Heart right ventricle (tissue), 16 donors: ENCODE measurements at places on chromosomes 7 and 10.

DNA sequence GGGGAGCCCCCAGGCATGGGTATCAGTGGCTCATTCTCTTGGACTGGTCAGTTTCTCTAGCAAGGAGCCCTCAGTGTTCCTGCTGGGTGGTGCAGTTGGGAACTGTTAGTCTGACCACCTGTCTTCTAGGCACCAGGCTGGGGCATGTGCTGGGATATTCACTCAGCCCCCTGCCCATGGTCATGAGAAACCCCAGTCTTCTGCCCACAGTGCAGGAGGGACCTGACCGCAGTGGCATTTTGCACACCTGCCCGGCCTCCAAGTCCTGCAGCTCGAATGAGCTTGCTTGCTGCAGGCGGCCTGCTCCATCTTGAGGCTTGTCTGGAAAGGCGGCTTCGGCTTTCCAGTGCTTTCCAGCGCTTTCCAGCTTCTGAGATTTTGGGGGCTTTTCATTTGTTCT lies 36.3 kb downstream of the CUX1 start:
- no peak for DNase-seq

DNA sequence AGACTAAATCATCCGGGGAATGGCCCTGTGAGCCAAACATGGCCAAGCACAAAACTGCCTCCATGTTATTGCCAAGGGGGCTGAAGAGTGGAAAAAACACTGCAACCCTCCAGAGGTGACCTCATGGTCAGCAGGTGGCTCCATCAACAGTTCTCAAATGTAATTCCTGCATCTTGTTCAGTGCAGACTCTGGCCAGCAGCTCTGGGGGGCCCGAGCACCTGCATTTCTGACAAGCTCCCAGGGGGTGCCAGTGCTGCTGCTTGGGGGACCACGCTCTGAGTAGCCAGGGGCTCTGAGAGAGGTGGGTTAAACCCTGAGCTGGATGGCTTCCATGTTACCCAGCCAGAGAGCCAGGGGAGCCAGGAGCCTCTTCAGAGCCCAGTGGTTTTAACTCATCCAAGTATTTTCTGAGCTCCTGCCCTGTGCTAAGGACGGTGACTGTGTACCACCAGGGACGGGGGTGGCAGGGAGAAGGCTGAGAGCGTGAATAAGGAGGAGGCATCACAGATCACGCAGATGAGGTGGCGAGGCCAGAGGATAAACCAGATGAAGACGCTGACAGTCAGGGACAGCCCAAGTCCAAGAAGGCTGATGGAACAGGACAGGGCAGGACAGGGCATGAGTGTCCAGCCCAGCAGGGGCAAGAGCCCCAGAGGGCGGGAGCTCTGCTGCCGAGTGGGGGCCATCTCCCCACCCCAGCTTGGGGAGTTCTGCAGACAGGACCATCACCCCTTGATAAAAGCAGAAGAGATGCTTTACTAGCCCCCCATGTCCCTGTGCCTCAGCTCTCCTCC lies 52.9 kb downstream of the CLEC2L start:
- DNase-seq = no peak

DNA sequence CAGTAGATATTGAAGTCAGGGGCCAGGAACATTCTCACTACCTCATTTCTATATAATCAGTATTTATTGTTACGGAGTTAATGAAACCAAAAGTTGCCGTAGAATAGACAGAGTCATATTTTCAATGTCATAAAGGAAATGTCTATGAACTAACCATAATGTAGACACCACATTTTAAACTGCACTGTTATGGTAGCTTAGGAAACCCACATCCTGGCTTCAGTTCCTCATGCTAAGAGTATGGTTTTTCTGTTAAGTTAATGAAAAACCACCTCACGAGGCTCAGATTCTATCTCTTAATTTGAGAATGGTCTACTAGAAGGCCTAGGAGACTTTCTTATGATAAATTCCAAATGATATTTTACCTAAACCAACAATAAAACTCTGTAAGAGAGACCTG lies 166.5 kb downstream of the TMEM26 start:
- no peak for DNase-seq

- DNase-seq = no peak
Observed at GRCh38 chr10:19745672-19746071, 70.6 kb upstream of the PLXDC2 start.

GRCh38 chr10:28155726-28156125 lies 147.1 kb downstream of the MPP7 start:
- no peak for DNase-seq

GRCh38 chr7:55474944-55475854 lies 97.1 kb downstream of the VOPP1 start:
- DNase-seq = no peak

DNA sequence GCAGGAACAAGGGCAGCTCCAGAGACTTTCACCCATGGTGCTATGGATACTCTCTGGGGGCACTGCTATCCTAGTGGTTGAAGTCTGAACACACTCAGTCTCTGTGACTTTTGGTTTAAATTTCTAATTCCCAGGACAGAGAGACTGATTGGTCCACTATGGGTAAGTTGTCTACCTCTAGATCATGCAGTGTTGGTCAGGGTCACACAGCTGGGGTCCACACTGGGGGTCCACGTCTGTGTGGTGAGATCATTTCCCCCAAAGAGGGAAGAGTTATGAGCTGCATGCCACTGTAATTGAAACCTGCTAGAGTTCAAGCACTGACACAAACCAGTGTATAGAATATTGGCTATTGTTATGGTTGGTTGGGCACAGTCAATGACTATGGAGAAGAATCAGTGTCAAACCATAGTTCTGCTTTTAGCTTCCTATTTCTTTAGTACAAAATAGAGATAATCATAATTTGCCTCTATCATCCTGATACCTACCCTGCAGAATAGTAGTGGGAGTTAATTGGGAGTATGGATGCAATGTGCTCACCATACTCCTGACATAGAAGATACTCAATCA lies 101.6 kb downstream of the PRTFDC1 start:
- DNase-seq = no peak

- DNase-seq = peak; percentile 50
Observed at GRCh38 chr10:97081621-97082235, 104.0 kb downstream of the SLIT1 start.

- no peak for DNase-seq
Observed at GRCh38 chr10:24814568-24815313, 91.1 kb upstream of the ARHGAP21 start.

DNA sequence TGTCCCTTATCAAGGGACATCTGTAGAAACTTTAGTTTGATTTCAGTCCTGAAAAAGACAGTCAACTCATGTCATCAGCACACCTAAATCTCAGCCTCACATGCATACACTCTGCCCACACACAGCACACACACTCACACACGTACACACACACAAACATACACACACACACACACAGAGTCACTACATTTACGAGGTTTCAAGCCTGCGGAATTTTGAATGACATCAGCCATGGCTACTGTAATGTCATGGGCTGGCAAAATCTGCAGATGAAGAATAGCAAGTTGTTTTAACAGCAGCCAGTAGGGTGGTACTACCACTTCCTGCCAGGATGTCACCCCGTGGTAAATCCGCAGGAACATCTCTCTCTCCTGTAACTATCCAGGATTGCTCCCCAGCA lies 37.1 kb upstream of the EZH2 start:
- no peak for DNase-seq

DNA sequence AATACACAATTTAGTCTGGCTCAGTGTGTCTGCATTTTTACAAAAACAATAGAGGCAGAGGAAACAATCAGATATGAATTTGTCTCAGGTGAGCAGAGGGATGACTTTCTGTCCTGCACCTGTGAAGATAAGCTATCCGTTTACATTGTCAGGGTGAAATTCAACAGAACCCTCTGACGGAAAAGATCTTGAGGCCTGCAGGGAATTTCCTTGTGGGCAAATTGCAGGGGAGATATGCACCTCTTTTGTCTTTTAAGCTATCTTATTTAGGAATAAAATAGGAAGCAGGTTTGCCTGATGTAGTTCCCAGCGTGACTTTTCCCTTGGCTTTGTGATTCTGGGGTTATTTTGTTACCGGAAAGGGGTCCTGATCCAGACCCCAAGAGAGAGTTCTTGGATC lies 325.1 kb downstream of the GALNT17 start:
- no peak for DNase-seq

GRCh38 chr10:110664483-110665420 lies 20.6 kb downstream of the RBM20 start:
- DNase-seq = no peak

DNA sequence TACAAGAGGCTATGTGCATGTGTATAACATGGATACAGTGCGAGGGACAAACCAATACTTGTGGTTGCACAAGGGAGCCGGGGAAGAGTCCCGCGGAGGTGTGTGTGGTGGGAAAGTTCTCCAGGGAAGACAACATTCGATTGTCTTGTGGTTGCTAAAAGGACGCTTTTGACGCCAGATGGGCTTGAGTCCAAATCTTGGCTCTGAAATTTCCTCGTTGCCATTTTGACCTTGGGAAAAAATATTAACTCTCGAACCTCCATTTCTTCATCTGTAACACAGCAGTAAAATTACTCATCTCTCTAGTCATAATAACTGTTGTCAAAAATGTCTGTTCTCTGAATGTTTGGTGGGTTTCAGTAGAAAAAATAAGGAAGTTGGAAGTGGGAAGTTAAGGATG lies 16.5 kb downstream of the PLXDC2 start:
- no peak for DNase-seq

DNA sequence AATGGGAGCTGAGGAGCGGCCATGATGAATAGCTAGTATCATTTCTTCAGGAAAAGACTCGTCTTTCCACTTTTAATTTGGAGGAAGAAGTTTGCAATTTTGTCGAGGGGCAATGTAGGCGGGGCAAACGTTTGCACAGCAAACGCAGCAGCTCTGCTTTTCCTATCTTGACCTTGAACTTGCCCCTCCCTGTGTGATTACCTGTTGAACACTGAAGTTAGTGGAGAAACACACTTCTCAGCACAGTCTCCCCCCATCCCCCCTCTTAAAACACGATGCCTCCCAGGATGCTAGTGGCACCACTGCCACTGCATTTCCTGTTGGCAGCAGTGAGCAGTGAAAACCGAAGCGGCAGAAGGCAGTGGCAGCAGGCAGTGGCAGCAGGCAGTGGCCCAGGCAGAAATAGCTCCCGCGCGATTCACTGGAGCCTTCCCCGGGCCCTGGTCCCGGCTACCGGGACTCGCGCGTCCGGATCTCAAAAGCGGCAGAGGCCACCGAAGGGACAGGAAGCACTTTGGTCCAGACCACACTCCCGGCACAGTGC lies at the start of gene EPDR1:
EPDR1 (plus strand) TSS at position 336 of the 544 bp plus-strand sequence. CDS start 300 bp downstream, outside the sequence.
- DNase-seq = no peak

- DNase-seq = no peak
Observed at GRCh38 chr10:110813743-110814472, 57.8 kb upstream of the PDCD4 start.

DNA sequence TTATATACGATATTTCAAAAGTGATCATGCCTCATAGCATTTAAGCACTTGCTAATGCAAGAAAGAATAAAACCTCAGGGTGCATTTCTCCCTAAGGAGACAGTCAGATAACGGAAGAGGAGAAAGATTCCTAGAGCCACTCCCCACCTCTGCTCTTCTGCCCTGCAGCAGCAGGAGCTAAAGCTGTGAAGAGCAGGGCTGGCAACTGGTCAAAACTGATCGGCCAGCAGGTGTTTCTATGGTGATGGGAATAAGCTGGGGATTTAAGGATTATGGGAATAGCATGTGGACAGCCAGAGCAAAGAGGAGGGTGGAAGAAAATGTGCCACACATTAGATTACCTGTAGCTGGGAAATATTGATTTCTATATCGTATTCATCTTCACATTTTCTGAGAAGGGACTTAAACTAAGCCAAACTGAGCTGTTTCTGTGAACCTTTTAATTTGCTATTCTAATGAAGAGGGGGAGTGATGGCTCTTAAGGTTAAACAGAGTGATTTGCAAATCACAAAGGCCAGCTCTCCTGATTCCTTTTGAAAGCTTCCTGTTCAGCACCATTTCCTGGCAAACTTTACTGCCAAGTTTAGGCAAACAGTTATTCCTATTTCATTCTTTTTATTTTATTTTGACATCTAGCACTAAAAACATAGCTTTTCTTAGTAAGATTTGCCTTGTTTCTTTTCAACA lies 268.9 kb upstream of the PFKP start:
- DNase-seq = no peak

DNA sequence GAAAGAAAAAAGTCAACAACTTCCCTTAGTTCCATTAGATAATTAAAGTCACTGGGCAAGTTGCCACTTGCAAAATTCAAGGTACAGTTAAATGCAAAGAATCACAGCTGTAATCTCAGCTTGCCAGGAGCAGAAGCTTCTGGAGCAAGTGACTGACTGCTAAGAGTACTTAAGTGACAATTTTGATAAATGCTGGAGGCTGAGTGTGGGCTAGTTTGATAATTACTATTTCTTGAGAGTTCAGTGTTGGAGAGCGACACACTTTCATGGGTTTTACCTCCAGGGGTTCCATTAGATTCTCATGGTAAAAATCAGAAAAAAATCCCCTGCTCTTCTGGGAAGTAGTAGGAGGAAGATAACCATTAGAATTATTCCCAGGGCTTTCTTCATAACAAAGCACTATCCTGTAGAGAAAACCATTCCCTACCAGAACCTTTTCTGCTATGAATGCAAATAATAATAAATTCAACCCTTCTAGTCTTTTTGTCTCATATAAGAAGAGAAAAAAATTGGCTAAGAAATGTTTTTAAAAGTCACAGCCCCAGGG lies 486.3 kb downstream of the POM121L12 start:
- no peak for DNase-seq

GRCh38 chr10:133445268-133445732 lies 8.4 kb upstream of the SCART1 start:
- no peak for DNase-seq

DNA sequence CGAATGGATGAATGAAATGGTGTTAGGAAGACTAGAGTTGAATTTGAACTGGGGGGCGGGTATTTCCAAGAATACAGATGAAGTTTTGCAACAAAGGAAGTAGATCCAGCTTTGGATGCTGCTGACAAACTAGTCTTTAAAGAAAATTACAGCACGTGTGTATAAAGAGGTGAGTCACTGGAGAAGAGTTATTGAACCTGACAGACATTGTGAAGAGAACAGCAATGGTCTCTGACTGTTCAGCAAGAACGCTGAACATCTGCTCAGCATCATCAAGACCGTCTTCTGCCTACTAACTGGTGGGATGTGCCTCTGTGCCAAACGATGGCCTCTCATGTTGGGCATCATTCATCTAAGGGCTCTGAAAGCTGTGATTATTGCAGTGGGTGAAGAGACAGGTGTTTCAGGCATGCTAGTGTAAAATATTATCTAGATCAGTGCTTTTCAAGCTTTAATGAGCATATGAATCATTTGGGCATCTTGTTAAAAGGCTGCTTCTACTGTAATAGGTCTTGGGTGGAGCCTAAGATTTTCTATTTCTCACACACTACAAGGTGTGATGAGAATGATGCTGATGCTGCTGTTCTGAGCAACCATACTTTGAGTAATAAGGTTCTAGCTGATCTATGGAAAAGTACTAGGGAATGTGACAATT lies 291.3 kb downstream of the PTEN start:
- DNase-seq = no peak

GRCh38 chr10:131905267-131905571 lies 4.4 kb downstream of the PPP2R2D start:
- DNase-seq = no peak

- no peak for DNase-seq
Observed at GRCh38 chr7:18962031-18962430, 155.4 kb downstream of the TWIST1 start.
